ENCODE measurements at places on chromosomes 12 and 14. TPM values are rescaled to one million over a fixed set of nuclear protein-coding genes. Genes with fewer than 3 reads are reported as not detected.

Gene ADAMTS20
- polyA plus RNA-seq = not detected

Gene FAM90A1
- 0.80 TPM for polyA plus RNA-seq

Gene PTHLH
- not detected for polyA plus RNA-seq

Gene TMPRSS12
- not detected for polyA plus RNA-seq
